Hindlimb muscle (tissue), 1 donor: ENCODE measurements at places on chromosomes 1 and 21. TPM values are rescaled to one million over a fixed set of nuclear protein-coding genes. Genes with fewer than 3 reads are reported as not detected.
A peak's percentile ranks its signal among the peaks of the same experiment; 100 is the strongest.

CR1L gene
- polyA plus RNA-seq, result not detected

GRCh38 chr1:61372944-61373343 lies 290.6 kb downstream of the NFIA start:
- DNase-seq, result no peak

DNA sequence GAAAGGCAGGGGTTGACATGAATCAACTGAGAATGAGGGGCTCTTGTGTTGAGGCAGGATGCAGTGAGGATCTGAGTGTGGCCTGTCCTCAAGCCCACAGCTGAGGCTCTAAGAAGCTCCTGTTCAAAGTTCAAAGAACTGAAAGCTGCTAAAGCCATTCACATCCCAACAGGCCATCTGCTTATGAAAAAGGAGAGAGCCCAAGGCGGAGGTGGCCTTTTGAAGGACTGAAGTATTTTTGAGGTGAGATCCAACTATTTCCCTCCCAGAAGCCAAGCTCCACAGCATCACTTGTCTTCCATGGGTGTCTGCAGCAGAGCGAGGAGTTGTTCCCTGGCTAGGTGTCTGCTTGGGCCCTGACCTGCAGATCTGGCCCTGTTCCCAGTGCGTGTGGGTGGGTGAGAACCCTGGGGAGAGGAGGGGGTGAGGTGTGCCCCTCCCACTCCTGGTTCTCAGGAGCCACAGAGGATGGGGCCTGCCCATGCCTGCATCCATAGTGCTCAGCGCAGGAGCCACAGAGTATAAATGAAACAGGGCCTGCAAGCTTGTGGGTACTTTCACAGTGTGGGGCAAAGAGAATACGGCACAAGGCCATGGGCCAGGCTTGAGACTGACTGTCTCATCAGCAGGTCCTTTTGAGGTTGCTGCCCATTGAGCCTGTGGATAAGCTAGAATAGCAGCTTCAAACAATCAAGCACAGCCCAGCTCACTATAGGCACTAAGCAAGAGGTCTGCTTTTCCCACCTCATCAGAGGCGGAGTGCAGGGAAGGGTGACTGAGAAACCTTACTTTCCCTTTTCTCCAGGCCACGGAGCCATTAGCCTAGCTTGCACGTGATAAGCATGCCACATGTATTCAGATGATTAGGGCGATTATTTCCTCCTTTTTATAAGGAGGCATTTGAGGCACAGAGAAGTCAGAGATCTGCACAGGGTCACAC lies 15.7 kb downstream of the REG4 start:
- no peak for DNase-seq

DNA sequence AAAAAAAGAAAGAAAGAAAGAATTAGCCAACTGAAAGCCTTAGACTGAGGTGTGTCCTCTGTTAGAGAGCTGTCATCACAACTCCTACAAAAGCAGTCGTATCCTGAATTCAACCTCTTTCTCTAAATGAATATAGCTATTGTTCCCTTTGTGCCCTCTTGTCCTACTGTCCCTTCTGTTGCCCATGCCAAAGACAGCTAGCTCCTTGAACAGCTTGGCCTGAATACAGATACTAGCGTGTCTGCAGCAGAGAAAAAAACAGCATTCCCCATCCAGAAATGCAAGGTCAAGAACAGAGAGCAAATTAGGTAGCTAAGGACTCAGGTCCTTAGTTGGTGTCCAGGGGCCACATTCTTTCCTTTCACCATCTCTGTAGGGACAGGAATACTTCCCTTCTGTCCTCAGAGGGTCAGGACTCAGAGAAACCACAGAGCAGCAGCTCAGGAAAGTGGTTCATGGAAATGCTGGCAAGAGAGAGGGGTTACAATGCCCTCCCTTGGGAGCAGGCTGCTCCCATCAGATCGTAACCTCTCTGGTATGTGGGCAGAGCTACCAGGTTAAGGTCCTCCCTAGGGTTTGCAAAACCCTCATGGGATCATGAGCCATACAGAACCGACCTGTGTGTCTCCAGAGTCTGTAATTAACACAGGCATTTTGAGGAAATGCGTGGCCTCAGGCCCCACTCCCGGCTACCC lies 1.8 kb upstream of the ZBTB48 start:
- no peak for DNase-seq

- no peak for DNase-seq
These were observed 19.3 kb downstream of the TEX38 start for GRCh38 chr1:46690931-46691421.

DNA sequence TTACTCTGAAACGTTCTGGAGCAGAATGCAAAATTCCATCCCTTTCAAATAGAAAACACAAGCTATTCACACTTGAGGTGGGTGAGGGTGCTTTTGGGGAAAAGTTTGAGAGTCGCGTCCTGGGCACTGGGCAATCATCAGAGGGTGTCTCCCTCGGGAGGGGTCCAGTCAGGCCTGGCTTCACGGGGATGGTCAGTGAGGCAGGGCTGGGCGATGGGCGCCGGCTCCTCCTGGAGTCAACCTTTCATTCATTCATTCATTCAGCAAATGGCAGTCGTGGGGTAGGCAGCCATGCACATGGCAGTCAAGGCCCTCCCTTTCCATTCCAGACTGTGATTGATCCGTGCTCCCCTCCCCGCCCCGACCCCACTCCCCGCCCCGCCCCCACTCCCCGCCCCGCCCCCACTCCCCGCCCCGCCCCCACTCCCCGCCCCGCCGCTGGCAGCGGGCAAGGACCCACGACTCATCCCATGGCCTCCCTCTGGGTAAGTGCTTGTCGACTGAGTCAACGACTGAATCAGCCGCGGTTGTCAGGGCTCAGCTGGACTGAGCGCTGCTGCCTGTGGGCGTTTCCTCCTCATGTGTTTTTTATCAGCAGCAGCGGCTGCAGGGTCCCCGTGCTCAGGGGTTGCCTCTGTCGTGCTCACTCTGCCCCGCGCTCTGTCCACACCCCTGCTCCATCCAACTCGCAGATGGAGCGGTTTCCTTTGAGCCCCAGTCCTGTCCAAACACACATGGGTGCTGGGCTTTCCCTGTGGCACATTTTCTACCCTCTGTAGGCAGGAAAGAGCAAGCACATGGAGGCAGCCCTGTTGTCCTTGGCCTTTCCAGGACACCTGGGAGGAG lies 12.5 kb upstream of the SPSB1 start:
- DNase-seq, result no peak

GRCh38 chr1:56578963-56579875 lies at the start of gene PLPP3:
PLPP3 (minus strand) TSS chr1:56579563; CDS start chr1:56579016, 547 bp downstream.
- peak; percentile 94 for DNase-seq

GRCh38 chr1:10652626-10653025 lies 143.8 kb downstream of the CASZ1 start:
- DNase-seq, result no peak

GRCh38 chr1:172742599-172743500 lies 83.9 kb downstream of the FASLG start:
- DNase-seq, result no peak

DNA sequence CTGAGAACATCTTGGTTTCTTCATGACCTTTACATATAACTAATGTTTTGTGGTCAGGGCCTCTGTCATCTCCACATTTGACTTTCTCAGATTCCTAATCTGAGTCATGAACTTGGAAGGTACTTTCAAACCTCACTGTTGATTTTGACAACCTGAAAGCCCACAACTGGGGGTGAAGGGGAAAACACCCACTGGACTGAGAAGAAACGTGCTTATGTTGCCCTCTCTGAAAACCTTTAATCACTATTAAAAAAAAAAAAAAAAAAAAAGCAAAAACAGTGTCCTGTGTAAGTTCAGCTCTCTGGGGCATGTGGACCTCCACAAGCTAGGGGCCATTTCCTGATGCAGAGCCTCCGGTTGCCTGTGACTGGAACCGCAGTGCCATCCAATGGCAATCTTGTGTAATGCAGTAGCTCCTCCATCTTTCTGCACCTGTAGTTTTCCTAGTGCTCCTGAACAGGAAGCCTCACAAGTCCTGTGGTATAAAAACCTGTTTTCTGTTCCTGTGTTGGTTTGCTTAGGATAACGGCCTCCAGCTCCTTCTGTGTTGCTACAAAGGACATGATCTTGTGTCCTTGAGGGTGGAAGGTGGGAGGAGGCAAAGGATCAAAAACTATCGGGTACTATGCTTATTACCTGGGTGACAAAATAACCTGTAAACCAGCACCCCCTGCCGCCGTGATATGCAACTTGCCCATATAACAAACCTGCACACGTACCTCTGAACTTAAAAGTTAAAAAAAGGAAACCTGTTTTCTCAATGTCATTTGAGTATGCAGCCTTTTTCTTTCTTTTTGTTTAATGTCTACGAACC lies 124.5 kb downstream of the ZNF648 start:
- DNase-seq, result peak; percentile 2

TDRD10 gene
- 3.3 TPM for polyA plus RNA-seq

DNA sequence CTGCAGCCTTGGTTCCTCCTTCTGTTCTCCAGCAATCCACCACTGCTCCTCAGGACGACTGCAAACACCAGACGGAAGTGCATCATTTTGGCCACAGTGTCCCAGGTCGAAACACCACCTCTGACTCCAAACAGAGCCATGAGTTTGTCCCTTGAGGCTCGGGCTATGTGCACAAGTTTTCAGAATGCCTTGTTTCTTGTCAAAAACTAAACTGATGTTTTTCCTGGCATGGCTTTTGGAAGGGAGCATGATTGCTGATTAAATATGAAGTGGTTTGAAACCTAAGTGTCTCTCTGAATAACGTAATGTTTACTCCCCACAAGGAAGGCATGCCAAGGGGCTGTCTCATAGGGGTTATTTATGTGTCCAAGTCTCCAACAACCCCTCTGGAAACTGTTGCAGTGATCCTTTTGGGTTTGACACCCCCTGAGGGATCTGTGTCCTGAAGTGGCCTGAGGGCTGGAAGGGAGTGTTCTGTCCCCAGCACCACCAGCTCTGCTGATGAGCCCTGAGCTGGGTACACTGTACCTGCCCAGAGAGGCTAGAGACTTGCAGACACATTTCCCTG lies 132.7 kb downstream of the PLPP3 start:
- DNase-seq, result no peak

KDF1 gene
- not detected for polyA plus RNA-seq

DENND2C gene
- 10.1 TPM for polyA plus RNA-seq

- no peak for DNase-seq
These were observed 559.9 kb upstream of the PBX1 start for GRCh38 chr1:163999131-163999530.
